ENCODE measurements at places on chromosomes 1 and 21.
A peak's percentile ranks its signal among the peaks of the same experiment; 100 is the strongest.

DNA sequence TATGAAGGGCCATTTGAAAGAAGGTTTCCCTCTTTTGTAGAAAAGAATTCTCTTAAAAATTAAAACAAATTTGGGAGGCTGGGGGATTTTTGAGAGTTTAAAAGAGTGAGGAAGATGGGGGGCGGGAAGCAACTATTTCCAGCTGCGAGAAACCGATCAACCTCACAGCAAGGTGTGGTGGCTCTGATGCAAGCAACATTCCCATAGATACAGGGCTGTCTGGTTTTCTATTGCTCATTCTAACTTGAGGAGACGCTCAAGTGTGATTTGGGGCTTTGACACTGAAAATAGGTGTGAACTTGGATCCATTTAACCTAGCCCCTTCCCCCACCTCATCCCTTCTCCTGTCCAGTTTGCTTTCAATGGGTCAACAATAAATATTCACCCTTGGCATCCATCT, 7.2 kb downstream of the RUNX1 start:
- no peak for DNase-seq

GRCh38 chr1:24149866-24150233, 6.9 kb upstream of the IL22RA1 start:
- DNase-seq: no peak

GRCh38 chr1:42003433-42003832, 84.7 kb upstream of the HIVEP3 start:
- DNase-seq: no peak

- DNase-seq: no peak
These were observed 401 bp upstream of the ARHGEF10L start for GRCh38 chr1:17539118-17539476.

DNA sequence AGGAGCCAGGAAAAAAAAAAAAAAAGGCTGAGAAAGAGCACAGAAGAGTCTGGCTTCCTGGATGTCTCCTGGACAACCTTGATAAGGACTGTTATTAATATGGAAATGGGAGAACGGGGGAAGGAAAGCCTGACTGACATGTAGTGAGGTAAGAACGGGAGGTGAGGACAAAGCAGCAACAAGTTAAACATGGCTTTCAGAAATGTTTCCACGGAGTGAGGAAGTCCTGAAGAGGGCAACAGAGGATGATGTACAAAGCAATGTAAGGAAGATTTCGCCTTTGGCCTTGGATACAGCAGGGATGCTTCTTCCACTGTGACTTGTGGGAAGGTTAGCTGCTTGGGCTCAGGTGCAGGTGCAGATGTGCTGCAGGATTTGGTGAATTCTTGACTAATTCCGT, 11.9 kb upstream of the NIBAN1 start:
- no peak for DNase-seq

- no peak for DNase-seq
These were observed 17.5 kb downstream of the DFFB start for GRCh38 chr1:3874736-3875135.

GRCh38 chr1:9874959-9875635, 35.0 kb downstream of the CTNNBIP1 start:
- peak; percentile 85 for DNase-seq

- DNase-seq: no peak
These were observed 2.4 kb downstream of the TMEM201 start for GRCh38 chr1:9590945-9591668.

DNA sequence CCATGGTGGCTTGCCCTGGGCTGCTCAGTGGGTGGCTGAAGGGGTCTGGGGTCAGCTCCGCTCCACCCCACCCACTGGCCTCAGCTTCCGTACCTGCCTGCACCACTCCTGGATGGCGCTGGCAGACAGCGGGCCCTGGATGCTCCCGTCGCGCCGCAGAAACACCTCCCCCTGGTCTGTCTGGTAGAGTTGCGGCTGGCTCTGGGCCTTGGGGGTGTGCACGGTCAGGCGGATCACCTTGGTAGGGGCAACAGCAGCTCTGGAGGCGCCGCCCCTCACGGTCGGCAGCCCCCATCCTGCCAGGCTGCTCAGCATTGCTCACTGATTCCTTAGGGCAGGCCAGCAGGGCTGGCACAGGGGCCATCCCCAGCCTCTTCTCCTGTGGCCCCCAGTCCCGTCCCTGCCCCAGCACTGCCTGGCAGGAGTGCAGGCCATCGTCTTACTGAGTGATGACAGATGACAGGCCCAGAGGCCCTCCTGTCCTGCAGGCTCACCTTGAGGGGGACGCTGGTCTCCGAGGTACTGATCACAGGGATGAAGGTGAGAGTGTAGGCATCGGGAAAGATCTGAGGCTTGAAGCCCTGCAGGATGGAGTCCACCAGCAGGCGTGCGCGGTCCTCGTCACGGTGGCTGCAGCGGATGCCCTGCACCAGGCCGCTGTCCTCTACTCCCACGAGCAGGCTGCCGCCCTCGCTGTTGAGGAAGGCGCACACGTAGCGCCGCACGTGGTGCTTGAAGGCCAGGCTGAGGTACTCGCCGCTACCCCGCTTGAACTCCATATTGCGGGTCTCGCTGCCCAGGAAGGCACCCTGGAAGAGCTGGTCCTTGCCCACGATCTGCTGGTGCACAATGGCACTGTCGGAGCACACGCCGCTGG, 4.1 kb downstream of the SLFNL1 start:
- DNase-seq: no peak

- DNase-seq: no peak
These were observed 69.3 kb upstream of the ANGPTL1 start for GRCh38 chr1:178940068-178940765.

DNA sequence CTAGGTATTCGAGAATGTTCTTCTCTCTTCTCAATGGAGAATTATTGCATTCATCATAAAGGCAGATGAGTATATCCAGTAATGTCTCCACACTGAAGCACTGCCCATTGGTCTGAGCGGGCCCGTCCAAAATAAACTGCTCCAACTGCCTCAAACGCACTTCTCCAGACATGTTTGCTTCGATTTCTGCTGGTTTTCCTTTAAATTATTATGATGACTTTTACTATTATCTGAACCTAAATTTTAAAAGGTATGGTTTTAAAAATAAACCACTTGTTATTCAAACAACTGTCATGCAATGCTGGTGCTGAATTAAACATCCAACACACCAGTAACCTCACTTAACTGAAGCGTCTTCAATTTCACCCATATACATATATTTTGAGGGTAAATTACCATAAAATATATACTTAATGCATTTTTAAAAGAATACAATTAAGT, 1.3 kb downstream of the CDC42BPA start:
- peak; percentile 50 for DNase-seq

- DNase-seq: no peak
These were observed 310.9 kb downstream of the NTNG1 start for GRCh38 chr1:107451715-107452114.

GRCh38 chr21:46087641-46088040, 10.3 kb upstream of the COL6A2 start:
- no peak for DNase-seq

DNA sequence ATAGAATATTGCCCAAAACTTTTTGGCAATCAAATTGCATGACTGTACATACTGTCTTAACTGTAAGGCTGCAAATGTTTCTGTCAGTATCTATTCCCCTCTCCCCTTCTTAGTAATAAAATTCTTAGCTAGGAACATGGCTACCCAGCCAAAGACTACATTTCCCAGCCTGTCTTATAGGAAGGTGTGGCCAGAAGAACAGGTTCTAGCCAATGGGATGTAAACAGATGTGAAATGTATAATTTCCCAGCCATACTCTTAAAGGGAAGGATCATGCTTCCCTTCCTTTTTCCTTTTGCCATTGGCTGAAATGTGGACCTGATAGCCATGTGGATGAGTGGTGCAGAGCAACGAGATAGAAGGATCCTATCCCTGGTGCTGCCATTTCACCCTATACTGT, 7.0 kb upstream of the HIVEP3 start:
- no peak for DNase-seq

DNA sequence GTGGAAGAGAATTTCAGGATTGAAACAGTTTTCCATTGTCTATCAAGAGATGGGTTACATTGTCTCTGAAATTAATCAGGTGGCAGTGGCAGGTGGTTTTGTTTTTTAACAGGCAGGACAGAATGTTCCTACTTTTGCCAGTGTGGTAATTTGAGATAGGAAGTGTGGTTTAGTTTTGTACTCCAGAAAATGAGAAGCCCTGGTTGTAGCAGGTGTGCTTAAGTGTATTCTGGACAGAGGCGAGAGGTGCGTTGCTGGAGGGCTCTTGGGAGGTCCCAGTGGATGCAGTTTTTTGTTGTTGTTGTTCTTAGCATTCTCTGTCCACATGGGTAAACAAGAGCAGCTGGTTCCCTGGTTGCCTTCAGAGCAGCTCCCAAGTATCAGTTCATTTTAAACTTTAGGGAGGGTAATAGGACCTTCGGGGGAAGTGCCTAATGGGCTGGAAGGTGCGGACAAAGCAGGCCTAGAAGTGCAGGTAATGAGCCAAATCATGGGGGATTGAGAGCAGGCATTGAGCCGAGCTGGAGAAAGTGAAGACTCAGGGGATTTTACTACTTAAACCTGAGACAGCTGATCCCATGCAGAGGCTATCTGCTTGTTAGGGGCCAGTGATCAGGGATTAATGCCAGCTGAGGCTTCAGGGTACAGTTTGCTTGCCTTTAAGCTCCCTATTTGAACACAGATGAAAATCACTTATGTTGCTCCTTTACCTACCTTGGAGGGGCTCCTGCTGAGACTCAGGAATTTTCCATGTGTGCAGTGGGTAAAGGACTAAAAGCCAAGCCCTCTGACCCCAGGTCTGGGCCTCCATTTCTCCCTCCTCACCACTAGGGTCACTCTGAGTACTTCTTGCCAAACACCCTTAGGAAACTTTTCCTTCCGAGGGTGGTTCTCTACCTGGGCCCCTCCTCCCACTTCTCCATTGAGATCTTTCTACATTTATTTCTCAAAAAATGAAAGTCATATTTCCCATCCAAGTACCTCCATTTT, 6.1 kb downstream of the PFKFB2 start:
- DNase-seq: no peak

DNA sequence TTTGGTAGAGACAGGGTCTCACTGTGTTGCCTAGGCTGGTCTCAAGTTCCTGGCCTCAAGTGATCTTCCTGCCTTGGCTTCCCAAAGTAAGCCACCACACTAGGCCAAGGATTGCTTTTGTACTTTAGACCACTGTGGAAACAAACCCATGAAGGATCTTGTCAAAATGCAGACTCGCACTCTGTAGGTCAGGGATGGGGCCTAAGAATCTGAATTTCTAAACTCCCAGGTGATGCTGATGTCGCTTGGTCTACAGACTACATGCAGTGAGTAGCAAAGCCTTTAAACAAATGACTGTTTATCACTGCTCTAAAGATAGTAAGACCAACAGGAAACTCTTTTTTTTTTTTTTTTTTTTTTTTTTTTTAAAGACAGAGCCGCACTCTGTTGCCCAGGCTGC, 54.1 kb upstream of the MUTYH start:
- DNase-seq: no peak

- DNase-seq: no peak
These were observed 62.0 kb upstream of the ST6GALNAC3 start for GRCh38 chr1:76012341-76013205.

DNA sequence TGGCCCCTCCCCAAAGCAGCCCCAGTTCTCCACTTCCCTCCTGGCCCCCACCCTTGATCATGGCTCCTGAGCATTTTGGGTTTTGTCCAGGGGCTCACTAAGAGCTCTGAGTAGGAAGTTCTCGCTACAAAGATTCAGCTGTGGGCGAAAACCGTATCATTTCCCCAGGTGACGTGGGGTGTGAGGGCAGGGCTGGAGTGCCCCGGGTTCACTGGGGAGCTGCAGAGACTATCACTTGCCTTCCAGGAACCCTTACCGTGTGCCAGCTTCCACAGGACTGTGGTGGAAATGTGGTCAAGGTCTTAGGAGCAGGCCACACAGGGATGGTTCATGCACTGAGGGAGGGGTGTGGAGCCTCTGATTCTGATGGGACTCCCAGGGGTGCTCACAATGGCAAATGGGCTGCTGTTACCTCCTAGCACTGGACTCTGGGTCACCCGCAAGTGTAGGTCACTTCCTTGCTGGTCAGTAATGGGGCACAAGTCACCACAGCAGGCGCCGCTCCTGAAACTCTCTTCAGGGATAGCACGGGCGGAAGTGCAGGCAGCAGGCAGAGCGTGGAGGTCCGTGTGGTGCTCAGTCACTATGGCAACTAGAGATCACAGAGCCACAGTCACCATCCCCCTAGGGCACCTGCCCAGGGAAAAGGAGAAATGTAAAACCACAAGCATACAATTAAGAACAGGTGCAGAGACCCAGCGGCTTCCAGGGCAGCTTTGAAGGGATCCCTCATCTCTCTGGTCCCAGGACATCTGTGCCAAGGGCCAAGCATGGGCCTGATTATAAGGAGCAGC, 35.4 kb downstream of the RSPH1 start:
- no peak for DNase-seq

DNA sequence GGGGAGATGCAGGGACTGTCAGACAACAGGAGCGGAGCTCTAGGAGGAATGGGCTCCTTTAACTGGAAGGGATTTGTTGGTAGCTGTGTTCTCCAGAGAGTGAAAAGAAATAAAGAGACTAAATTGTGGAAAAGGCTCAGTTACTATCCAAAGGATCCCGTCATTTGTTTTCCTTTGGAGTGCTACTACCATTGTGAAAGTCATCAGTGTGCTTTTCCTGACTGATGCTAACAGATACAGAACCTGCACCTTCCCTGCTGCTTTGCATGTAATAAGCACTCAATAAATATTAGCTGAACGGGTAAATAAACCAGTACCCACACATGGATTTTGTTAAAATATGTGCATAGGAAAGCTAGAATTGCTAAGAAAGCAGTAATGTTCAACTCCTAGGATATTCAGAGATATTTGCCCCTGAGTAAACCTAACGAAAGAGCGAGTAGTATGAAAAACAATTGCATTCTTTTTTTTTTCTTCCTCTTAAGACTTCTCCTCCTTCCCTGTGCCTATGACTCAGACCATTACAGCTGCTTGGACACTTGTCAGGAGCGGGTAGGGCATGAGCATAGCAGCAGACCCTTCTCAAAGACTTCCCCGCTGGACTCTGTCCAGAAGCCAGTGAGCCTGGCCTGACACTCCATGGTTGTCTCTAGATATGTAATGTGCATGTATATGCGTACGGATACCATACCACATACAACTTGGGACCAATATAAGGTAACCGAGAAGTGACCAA, 41.7 kb downstream of the PTGFRN start:
- peak; percentile 50 for DNase-seq

- no peak for DNase-seq
These were observed 81.7 kb downstream of the PIK3CD start for GRCh38 chr1:9733160-9733789.

DNA sequence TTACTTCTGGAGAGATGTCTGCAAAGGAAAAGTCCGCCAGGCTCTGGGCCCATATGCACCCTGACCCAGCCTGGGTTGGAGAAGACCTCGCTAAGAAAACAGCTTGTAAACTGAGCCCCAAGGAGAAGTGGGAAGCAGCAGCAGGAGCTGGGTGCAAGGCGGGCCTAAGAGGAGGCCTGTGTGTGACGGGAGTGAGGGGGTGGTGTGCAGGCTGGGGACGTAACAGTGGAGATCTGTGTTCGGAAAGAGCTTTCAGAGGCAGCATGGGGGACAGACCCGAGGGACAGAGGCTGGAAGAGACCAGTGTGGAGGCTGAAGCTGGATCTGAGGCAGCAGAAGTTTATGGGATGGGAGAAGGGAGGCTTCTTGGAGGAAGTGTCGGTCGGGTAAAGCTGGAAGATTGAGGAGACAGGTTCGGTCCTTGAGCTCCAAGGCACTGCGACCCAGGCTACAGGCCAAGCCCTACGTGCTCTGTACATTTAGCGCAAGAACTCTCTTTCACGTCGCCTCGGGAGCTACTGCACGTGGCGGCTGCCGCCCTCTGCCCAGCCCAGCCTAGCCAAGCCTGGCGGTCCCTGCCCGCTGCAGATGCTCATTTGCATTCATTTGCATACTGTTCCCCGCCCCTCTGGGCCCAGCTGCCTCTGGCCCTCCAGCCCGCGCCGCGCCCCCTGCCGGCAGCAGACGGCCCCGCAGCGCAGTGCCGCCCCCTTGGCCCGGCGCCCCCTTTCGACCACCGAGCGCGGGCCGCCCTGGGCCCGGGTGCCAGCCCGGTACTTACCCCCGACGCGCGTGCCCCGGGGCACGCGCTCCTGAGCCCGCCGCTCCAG, 6.3 kb downstream of the HPCA start:
- DNase-seq: no peak
